ENCODE measurements at places on chromosomes 16 and 17.

- DNase-seq, result no peak
Observed at GRCh38 chr16:8721336-8722024, 47.1 kb downstream of the ABAT start.

- no peak for DNase-seq
Observed at GRCh38 chr17:44898768-44899073, 524 bp downstream of the EFTUD2 start.

- DNase-seq, result no peak
Observed at GRCh38 chr16:89707695-89708094, 6.2 kb upstream of the SPATA2L start.

GRCh38 chr16:85612191-85612800 is 826 bp upstream of the GSE1 start:
- DNase-seq, result peak; percentile 89

- peak; percentile 48 for DNase-seq
Observed at GRCh38 chr16:66551348-66551759, 1.0 kb upstream of the CKLF start.

DNA sequence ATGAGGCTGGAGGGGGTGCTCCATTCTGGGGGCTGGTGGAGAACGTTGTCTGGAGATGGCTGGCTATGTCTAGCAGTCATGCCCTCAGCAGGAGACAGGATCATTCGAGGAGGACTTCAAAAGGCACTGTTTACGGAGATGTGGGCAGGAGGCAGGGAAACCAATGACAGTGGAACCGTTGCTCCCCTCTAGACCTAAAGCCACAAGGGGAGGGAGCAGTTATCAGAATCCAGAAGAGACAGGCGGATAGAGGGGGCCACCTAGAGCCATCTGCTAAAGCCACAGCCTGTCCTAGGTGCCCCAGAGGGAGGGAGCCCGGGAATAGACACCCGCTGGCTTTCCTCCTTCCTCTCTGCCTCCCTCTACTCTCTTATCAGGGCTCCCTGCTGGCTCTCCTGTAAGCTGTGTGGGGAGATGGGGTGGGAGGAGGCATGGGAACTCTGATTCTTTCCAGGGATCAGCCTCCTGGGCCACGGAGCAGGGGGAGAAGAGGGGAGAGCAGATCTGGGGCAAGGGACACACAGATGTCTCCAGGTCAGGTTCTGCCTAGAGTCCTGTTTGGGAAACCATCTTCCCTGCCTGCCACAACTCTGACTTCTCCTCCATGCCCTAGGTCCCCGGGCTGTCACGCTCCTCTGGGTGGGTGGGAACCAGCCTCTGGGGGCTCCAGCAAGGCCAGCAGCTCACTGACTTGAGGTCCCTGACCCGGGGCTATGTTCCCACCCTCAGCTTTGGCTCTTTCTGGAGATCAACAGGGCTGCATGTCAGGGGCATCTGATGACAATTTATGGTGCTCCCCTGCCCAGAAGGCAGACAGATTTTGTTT is 42.3 kb downstream of the IRX3 start:
- DNase-seq, result no peak

DNA sequence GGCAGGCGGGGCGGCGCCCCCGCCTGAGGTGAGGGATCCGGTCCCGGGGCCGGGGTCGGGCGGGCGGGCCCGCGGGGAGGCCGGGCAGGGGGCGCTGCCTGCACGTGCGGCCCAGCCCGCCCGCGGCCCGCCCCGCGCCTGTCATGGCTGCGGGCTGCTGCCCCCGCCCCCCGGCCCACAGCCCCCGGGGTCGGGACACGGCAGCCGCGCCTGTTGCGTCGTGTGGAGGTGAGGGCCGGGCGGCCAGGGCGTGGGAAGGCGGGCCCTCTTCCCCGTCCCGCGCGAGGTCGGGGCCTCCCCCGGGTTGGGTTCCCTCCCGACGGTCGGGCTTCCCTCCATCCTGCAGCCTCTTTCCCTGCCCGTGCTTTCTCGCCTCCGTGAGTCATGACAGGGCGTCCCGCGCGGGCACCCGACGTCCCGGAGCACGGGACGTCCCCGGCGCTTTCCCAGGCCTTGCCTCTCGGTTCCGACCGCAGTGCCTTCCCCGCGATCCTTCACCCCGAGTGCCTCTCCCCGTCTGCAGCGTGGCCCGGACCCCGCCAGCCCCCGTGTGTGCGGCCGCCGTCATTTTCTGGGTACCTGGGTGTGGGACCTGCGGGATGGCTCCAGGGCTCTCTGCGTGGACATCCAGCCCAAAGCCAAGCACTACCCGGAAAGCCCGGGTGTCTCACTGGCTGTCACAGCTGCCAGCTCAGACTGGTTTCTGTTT is 76.7 kb downstream of the CHD9 start:
- DNase-seq, result no peak

- no peak for DNase-seq
Observed at GRCh38 chr17:1789936-1790335, 28.1 kb downstream of the SERPINF1 start.

All from NCI-H510A (cell line).